Activated CD4-positive, alpha-beta T cell treated with anti-CD3 and anti-CD28 coated beads, Interleukin-2, amount 50 U/mL, for 1 hour (primary cell): ENCODE measurements at places on chromosomes 13 and 19.

- DNase-seq: no peak
Observed at GRCh38 chr13:44053208-44053607, 173.5 kb downstream of the LACC1 start.

DNA sequence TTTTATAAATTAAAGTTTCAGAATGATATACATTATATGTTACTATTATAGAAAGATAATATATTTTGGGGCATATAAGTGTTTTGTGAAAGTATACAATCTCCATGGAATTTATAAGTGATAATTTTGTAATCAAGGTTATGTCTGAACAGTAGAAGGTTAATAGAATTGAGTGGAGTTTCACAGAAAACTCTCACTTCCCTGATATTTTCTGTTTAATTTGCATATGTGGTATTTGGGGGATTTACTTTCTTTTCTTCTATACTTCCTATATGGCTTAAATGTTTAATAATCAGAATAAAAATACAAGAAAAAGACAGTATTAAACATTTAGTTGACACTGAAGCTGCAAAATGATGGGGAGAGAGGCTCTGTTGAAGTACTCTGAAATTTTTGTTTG is 848.5 kb downstream of the DACH1 start:
- DNase-seq: no peak

DNA sequence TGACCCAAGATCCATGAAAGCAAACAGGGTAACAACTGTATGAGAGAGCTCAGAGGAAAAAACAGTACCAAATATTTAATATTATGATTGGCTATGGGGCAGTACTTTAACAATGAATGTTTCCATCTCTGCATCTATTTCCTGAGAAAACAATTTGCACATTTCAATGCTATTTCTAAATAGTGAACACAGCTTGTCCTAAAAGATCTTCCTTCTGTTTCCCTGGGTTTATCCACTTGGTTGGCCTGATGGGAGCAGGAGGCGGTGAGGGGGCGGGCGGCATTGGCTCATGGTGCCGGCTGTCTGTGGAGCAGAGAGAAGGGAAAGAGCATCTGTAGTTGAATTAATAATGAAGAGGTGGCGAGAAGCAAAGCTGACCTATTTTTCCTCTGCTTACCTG is 291.4 kb downstream of the DCLK1 start:
- no peak for DNase-seq

- no peak for DNase-seq
Observed at GRCh38 chr19:40627486-40628279, 26.5 kb downstream of the LTBP4 start.

- DNase-seq: no peak
Observed at GRCh38 chr19:49857061-49857837, 6.3 kb downstream of the PTOV1 start.

- no peak for DNase-seq
Observed at GRCh38 chr19:10043286-10043927, 30.1 kb downstream of the RDH8 start.

GRCh38 chr19:10088949-10089554 is 2.9 kb downstream of the SHFL start:
- DNase-seq: no peak

GRCh38 chr19:17406046-17406886 is 836 bp upstream of the BST2 start:
- no peak for DNase-seq
